ENCODE measurements at places on chromosomes 16 and 17. TPM values are rescaled to one million over a fixed set of nuclear protein-coding genes. Genes with fewer than 3 reads are reported as not detected.

DNA sequence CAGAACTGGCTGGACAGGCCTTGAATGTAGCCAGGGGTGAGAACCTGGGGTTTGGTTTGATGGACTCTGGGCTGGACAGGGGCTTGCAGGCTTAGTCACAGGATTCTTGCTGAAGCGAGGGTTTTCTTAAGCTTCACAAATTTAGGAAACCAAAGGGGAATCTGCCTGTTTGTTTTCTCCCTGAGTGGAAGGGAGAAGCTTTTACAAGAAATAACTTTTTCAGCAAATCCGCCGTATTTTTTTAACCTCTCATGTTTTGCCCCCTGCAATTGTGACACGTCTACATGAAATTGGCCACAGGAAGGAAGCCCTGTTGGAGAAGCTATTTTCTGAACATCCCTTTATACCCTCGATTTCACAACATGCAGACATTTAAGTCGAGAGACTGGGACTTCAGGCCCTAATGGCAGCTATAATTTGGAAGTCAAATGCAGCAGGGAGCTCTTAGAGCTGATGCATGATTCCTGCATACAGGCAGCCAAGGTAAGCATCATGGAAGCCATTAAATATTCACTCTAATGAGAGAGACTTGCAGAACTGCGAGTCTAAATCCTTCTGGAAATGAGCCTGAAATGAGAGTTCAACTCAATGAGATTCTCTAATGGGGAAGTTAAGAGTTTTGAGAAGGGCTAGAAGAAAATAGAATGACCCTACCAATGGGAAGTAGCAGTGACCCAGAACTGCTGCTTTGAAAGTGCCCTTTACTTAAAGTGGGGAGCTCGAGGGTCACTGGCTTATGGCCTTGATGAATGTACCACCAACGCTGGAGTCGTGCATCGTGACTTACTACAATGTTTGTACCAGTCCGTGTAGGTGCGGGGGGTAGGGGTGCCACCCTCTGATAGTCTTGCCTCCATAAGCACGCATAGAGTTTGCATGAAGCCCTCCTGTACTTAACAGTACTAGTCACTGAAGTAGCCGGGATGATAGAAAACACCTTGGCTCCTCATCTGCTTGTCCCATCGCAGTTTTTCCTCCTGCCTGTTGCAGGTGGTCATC lies 45.1 kb upstream of the IRF8 start:
- peaks cover 89% of the 10 kb centered on the region for H3K27me3 ChIP-seq
- no peaks in the 10 kb centered on the region for H3K4me1 ChIP-seq
- H3K36me3 ChIP-seq = no peaks in the 10 kb centered on the region

The MRPS34 gene
- total RNA-seq = 78.0 TPM

The SCGB1C2 gene
- not detected for total RNA-seq

GRCh38 chr17:29505836-29506235 lies 61.0 kb downstream of the ABHD15 start:
- H3K4me3 ChIP-seq = no peak overlapping the region
- no peaks in the 10 kb centered on the region for H3K27me3 ChIP-seq
- H3K27ac ChIP-seq = no peak overlapping the region
- no peak for DNase-seq
- peaks cover 87% of the 10 kb centered on the region for H3K36me3 ChIP-seq
- H3K4me1 ChIP-seq = no peaks in the 10 kb centered on the region

DNA sequence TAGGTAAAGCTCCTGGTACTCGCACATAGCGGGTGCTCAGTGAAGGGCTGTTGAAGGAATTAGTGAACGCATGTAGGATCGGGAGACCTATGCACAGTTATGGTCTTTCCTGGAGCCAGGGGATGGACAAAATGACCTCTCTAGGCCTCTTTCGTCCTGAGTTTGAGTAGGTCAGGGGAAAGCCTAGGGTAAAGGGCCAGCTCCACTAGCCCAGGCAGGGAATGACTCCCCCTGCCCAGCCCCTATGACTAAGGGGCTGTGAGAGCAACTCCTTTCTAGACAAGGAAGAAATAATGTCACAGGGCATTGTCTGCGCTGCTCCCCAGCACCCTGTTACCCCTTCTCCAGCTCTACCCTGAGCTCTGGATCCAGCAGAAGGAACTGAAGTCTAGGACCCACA lies 24.6 kb upstream of the FMNL1 start:
- H3K4me3 ChIP-seq = no peak overlapping the region
- H3K27me3 ChIP-seq = no peaks in the 10 kb centered on the region
- no peak for DNase-seq
- H3K27ac ChIP-seq = peak overlapping the region; percentile 24

DNA sequence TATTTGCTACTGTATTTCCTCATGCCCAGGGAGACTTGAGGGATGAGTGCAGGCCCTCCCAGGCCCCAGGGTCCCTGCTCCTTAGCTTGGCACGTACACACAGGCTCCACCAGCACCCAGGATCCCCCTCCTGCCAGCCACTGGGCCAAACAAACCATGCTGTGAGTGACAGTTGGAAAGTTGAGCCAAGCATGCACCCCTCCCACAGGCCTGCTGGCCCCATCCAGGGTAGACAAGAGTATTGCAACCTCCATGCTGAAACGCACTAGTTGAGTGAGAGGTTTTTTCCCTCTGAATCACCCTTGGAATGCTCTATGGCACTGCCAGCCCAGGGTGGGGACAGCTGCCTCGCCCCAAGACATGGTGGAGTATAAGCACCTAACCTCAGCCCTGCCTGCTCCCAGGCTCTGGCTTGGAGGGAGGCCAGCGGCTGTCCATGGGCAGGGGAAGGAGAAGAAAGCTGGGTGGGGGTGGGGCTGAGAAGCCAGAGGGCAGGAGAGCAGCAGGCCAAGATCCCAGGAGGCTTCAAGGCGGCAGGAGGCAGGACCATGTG lies 49.6 kb downstream of the PITPNM3 start:
- peaks cover 39% of the 10 kb centered on the region for H3K27me3 ChIP-seq
- H3K36me3 ChIP-seq = no peaks in the 10 kb centered on the region
- no peak overlapping the region for H3K4me3 ChIP-seq
- no peak overlapping the region for H3K27ac ChIP-seq
- DNase-seq = no peak

- peaks cover under 1% of the 10 kb centered on the region for H3K4me1 ChIP-seq
- DNase-seq = no peak
- no peaks in the 10 kb centered on the region for H3K36me3 ChIP-seq
- H3K27me3 ChIP-seq = peaks cover 9% of the 10 kb centered on the region
These were observed 5.4 kb upstream of the GJD3 start for GRCh38 chr17:40369923-40370322.

DNA sequence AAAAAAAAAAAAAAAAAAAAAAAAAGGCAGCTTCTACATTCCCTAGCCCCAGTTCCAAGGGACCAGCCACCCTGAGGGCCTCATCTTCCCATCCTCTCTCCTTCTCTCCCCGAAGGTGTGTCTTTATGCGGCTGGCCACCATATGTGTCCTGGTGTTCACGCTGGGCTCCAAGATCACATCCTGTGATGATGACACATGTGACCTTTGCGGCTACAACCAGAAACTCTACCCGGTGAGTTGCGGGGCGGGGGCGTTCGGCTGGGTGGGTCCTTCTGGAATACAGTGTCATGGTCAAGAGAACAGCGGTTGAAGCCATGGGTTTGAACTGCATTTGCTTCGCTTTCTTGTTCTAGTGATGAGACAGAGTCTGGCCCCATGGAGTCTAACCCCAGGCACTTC lies 22.6 kb upstream of the COQ7 start:
- H3K4me3 ChIP-seq = no peak overlapping the region
- no peaks in the 10 kb centered on the region for H3K4me1 ChIP-seq
- DNase-seq = no peak
- no peaks in the 10 kb centered on the region for H3K36me3 ChIP-seq
- H3K27me3 ChIP-seq = no peaks in the 10 kb centered on the region

DNA sequence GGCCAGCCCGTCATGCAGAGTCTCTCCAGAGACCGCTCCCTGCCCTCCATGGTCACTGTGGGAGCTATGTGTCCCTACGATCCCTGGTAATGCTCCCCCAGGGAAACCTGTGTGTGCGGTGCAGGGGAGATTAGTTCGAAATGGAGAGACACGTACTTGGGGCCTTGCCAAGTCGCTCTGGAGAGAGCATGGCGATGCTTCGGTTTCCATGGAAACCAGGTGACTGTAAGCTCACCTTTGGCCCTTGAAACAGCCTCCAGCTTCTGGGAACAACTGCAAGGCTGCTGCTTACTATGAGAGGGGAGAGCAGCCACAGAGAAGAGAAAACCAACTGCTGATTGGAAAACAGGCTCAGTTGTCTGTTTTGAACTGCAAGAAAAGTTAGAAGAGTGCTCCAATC lies 879.7 kb upstream of the EEF2KMT start:
- H3K27ac ChIP-seq = no peak overlapping the region
- peaks cover 16% of the 10 kb centered on the region for H3K27me3 ChIP-seq
- no peaks in the 10 kb centered on the region for H3K36me3 ChIP-seq
- H3K4me1 ChIP-seq = no peaks in the 10 kb centered on the region

The MLKL gene
- total RNA-seq = 3.2 TPM
